ENCODE measurements at places on chromosomes 2 and 18. TPM values are rescaled to one million over a fixed set of nuclear protein-coding genes. Genes with fewer than 3 reads are reported as not detected.
A peak's percentile ranks its signal among the peaks of the same experiment; 100 is the strongest.

Gene SLC11A1
- 0.39 TPM for total RNA-seq

- DNase-seq: no peak
- H3K27ac ChIP-seq: no peak overlapping the region
- no peaks in the 10 kb centered on the region for H3K36me3 ChIP-seq
- no peak overlapping the region for H3K4me3 ChIP-seq
Measured at GRCh38 chr18:70411876-70412435, 123.1 kb downstream of the SOCS6 start.

Gene RPRM
- total RNA-seq: 7.3 TPM

Gene CDK15
- not detected for total RNA-seq

DNA sequence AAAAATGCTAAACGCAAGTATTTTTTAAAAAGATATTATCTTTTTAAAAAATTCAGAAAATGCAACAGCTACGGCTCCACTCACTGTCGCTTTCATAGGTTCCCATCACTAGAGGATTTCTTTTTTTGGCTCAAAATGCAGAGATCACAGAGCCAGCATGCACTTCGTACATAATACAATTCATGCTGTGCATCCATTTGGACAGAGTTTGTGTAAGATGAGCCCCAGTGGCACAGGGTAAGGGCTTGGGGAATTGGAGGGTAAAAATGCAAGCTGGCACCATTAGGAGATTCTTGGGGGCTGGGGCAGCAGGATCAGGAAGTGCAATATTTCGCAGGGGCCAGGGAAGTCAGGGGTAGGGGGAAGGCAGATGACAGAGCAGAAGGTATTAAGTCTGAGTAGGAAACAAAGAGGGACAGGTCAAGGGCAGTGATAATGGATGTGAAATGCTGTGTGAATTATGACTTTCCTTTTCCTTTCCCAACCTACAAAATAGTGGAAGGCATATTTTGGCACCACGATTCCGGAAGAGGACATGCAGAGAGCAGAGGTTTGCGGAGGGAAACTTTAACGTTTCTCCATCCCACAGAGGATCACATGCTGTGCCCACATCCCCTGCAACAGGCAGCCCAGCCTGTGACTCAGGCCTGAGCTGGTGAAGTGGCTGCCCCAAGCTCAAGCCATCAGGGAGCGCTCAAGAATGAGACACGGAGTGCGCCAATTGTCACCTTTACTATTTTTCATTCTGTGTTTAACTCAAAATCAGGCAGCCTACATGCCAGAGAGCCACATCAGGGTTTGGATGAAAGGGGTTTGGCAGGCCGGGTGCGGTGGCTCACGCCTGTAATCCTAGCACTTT lies 4.7 kb downstream of the CAPG start:
- peaks cover 22% of the 10 kb centered on the region for H3K4me1 ChIP-seq
- H3K4me3 ChIP-seq: peak overlapping the region; percentile 54
- DNase-seq: no peak
- peak overlapping the region; percentile 73 for H3K27ac ChIP-seq
